SJCRH30 (cell line): ENCODE measurements at places on chromosomes 7 and 10.
A peak's percentile ranks its signal among the peaks of the same experiment; 100 is the strongest.

GRCh38 chr7:27910326-27910725 is 170.4 kb downstream of the TAX1BP1 start:
- DNase-seq = no peak

GRCh38 chr10:12975266-12975665 is 26.2 kb downstream of the CCDC3 start:
- DNase-seq = no peak

- DNase-seq = no peak
Measured at GRCh38 chr10:75358132-75358531, 43.4 kb downstream of the ZNF503 start.

DNA sequence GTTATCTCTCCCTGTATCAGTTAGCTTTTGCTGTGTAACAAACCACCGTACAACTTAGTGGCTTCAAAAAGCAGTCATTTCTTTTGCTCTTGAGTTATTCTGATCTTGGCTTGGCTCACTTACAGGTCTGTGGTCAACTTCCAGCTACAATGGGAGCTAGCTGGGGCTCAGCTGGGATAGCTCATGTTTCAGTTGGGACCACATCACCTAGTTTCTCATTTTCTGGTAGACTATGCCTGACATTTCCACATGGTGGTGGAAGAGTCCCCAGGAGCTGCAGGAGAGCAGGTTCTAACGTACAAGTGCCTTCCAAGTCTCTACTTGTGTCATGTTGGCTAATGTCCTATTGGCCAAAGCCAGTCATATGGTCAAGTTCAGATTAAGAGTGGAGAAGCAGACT is 25.8 kb upstream of the PIP4K2A start:
- peak; percentile 42 for DNase-seq

DNA sequence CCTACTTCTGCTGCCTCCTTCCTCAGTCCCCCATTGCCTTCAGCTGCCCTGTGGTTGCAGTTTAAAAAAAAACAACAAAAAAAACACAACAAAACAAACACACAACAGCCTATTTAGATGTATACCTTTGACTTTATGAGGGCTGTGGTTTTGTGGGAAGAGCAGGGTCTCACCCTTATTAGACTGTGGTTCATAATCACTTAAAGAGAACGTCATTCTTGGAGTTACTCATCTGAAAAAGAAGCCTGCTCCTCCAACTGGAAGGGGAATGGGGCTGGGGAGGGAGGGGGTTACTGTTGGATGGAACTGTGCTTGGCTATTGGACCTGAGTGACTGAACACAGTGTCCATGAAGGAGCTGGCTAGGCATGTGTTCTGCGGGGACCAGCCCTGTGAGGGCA is 48.1 kb downstream of the SDK1 start:
- DNase-seq = no peak

GRCh38 chr7:77425101-77426051 is 9.2 kb upstream of the GSAP start:
- peak; percentile 64 for DNase-seq

GRCh38 chr7:2796358-2797352 is 47.5 kb downstream of the GNA12 start:
- no peak for DNase-seq

DNA sequence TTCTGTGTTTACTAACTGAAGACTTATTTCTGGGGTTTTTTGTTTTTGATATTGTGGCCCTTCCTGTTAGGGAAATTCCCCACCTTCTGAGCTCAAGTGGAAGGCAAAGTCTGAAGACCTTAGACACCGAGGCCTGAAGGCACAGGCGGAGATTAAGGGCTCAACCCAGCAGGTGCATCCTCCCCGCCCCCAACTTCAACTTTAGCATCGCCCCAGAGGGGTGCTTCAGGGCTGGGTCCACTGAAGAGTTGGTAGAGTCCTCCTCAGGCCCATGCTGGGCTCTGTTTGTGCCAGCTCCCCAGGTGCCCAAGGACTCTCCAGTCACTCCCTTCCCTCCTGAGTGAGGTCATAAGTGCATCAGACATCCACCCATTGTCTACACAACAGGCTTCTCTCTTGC is 9.4 kb upstream of the PPIA start:
- DNase-seq = no peak

- DNase-seq = no peak
Measured at GRCh38 chr10:132196178-132197113, 9.7 kb downstream of the DPYSL4 start.

DNA sequence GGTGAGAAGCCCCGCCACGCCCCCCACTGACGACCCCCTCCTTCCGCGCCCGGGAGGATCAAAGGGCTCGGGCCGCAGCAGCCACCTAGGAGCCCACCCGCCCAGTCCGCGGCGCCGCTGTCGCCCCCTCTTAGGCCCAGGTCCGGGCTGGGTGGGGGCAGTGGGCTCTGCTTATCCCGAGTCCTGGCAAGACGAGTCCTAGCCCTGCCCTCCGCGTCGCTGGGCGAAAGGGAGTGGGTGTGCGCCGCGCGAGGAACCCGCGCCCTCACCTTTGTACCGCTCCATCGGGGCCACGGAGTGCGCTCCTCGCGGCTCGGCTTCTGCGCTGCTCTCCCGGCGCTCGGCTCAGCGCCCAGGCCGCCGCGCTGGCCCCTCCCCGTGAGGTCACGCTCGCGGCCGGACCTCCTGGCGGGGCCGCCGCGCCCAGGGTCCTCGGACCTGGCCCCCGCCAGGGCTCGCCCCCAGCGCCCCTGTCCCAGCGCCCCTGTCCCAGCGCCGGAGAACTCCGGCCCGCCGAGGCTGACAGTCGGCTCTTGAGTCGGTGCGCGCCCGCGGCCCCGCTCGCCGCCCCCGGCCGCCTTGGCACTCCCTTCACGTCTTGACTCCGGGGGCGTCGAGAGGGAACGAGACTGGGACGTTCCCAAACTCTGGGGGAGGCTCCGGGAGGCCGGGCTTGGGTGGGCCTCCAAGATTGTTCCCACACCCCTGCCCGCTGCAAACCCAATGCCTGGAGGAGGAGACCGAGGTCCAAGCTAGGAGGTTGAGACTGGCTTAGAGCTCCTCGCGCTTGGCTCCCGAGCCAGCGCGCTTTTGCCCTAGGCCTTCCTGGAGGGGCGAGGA is at the start of gene AFAP1L2:
Gene AFAP1L2 (minus strand): TSS at position 332 of the 840 bp plus-strand sequence. CDS start 47 bp downstream, at position 285.
- DNase-seq = no peak

GRCh38 chr10:50567384-50567783 is 56.4 kb downstream of the SGMS1 start:
- DNase-seq = peak; percentile 33

DNA sequence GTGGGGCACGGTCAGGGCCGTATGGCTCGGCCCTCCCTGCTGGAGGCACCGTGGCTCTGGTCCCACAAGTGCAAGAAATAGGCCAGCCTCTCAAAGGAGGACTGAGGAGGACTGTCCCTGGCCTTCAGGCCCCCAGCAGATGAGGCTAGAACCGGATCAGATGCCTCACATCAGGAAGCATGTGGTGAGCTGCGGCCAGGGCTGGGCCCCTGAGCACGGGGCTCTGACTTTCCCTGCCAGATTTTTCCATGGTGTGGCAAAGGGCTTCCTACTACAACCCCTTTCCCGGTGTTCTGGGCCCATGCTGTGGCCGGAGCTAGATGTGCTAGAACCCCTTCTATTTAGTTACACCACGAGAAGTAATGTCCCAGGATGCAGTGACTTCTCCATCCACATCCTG is 100.4 kb downstream of the TCERG1L start:
- DNase-seq = no peak

- DNase-seq = no peak
Measured at GRCh38 chr7:924541-925231, 29.8 kb downstream of the ADAP1 start.

- no peak for DNase-seq
Measured at GRCh38 chr10:114566064-114566463, 92.0 kb downstream of the ABLIM1 start.

DNA sequence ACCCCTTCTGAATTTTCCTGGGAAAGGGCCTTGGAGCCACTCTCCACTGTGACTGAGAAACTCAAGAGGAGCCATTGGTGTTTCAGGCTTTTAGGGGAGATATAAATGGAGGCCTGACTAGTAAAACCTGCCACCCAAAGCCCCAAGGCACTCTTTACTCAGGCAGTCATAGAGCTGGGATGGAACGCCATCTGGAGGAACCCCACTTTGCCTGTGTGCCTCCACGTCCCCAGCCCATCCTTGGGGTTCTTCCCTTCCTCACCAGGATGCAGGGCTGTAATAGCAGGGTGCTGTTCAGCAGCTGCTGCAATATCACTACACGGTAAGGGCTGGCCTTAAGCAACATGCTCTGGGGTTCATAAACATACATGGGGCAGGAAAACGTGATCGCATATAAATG is 232.6 kb downstream of the BAMBI start:
- DNase-seq = no peak

DNA sequence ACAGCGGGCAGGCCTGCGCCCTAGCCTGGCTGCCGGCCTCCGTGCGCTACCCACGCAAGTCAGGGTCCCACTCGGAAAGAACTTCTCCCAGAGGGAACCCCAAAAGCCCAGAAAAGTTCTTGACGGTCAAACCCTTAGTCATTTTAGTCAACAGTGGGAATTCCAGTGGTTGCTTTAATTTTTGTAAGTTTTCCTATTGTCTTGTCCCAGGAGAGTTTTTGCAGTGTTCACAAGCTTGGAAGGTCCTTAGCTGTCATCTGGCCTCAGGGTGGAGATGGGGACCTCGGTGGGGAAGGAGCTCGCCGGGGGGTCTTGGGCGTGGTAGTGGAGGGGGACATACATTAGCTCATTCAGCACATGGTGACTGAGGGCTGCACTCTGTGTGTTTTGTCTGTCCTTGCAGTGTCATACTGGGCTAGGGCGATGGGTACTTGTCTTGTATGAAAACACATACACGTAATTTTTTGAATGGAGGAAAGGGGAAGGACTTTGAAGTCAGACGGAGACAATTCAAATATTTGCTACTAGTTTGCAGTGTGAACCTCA is 736 bp downstream of the MINDY4 start:
- no peak for DNase-seq

- DNase-seq = peak; percentile 32
Measured at GRCh38 chr7:99267481-99267840, 5.2 kb upstream of the MYH16 start.

DNA sequence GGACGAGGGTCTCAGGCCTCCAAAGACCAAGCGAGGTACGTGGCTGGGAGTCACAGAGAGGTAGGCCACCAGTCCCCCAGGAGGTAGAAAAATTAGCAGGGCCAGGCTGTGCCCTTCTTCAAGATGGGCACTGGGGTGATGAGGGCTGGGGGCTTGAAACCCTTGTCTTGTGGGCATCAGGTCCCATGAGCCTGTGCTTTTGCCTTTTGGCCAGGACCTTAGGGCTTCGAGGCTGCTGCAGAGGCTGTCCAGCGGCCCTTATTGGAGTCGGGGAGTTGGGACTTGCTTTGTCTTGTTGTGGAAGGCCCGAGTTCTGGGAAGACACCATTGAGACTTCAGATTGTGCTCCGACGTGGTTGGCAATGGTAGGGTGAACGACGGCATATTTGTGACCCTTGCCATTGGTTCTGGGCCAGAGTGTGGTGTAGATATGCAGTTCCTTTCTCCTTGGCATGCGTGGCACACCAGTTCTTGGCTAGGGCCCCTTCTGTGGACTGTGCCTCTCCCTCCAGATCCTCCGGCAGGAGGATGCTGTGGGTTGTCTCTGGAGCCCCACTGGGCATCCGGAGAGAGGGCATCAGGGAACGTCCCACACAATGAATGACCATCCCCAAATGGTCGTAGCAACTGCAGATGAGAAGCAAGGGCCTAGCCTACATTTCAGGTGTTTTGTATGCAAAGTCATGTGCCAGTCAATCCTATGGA is 931 bp downstream of the SH2D4B start:
- no peak for DNase-seq

GRCh38 chr10:79068203-79068561 is 584 bp upstream of the ZMIZ1 start:
- DNase-seq = no peak

- peak; percentile 19 for DNase-seq
Measured at GRCh38 chr7:26090927-26091519, 61.0 kb upstream of the NFE2L3 start.

DNA sequence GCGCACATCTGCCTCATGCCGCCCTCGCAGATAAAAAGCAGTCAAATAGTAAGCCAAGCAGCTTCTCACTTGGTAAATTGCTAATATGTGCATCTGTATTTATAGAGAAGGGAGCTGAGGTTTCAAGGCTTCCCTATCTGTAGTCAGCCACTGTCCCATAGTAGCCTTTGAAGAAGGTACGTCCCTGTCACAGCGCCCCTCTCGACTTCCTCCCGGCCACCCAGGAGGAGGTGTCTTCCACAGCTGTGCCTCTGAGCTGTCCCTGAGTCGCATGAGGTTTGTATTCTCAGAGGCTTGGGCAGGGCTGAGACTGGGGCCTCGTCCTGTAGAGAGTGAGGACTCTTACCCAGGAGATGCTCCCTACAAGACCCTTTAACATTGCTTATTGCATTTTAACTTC is 49.0 kb downstream of the SPOCK2 start:
- DNase-seq = no peak

- peak; percentile 81 for DNase-seq
Measured at GRCh38 chr10:73744664-73744975, 448 bp downstream of the SEC24C start.

GRCh38 chr10:70616761-70617160 is 14.2 kb upstream of the PRF1 start:
- DNase-seq = no peak

DNA sequence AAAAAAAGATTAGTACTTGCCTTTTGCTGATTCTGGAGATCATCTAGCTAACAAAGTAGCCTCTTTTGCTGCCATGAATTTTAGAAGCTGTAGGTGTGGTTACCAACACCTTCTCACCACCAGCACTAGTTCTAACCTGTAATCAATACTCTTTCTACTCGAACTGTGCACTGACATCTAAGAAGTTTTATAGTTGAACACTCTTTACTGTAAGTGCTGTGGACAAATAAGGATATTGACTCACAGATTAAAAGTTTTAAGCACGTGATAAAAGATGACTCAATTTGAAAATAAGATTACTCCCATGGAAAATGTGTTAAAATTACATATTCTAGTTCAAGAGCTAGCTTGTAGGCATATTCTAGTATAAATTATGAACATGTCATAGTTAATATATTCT is 89.9 kb downstream of the REEP3 start:
- DNase-seq = no peak

- DNase-seq = no peak
Measured at GRCh38 chr10:36303896-36304295, 661.8 kb upstream of the FZD8 start.

DNA sequence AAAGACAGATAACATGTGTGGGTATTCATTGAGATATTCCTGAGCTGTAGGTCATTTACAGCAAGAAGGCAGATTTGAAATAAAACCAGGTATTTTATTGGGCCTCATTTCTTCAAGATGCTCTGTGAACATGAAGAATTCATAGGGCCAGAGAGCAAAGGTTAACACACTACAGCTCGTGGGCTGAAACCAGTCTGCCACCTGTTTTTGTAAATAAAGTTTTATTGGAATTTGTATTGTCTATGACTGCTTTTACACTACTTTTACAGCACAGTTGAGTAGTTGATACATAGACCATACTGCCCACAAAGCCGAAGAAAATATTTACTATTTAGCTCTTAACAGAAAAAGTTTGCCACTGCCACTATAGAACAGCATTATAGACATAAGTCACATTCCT is 22.1 kb upstream of the LIPA start:
- no peak for DNase-seq
